ENCODE measurements at places on chromosomes 11 and 22.

- peak; percentile 61 for DNase-seq
Measured at GRCh38 chr22:44595841-44596341, 97.9 kb upstream of the RTL6 start.

GRCh38 chr11:61715867-61716266, 35.7 kb downstream of the DAGLA start:
- no peak for DNase-seq

DNA sequence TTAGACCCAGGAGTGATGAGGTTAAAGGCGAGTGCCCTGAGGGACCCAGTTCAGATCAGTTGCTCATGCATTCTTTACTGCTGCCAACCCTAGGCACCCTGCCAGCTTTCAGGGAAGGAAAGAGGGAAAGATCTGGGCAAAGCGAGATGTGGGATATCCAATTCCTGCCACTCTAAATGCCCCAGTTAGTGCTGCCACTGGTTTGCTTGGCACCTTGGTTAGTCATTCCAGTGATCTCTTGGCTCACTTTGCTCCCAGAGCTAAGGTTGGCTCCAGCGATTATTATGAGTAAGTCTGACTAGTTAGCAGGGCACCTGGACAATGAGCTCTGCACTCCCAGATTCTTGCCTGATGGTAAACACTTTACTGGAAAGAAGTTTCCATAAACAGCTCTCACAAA, 85.0 kb downstream of the INSC start:
- peak; percentile 54 for DNase-seq

- no peak for DNase-seq
Measured at GRCh38 chr11:115263799-115264656, 240.2 kb downstream of the CADM1 start.

DNA sequence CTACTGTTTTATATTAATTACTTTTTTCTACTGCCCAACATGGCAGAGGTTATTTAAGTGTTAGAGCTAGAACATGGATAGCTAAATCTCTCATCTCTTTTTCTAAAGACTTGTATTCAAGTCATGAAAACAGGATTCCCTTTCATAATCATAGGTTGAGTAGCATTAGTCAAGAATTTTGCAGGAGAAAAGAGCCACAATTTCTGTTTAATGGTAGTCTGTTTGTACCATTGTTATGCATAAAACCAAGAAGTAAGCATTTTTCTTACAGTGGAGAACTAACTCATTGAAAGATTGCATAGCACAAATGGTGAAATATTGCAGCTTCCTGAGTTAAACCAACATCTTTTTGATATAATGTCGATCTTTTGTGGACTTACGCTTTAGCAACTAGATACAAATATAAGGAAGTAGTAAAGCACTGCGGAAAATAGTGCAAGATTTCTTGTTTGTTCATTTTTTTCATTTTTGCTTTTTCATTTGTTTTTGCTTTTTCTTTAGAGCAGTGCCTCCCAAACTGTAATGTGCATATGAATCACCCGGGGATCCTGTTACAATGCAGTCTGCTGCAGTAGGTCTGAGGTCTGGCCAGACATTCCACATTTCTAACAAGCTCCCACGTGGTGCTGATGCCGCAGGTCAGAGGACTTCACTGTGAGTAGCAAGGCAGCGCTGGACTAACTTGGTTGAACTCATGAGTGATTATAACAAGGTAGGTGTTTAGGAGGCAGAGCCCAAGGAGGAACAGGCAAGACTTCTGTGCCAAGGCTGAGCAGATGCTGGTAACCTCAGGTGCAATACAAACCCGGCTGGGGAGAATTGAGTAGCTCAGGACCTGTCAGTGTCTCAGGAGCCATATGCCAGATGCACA, 4.6 kb downstream of the ETS1 start:
- peak; percentile 97 for DNase-seq

DNA sequence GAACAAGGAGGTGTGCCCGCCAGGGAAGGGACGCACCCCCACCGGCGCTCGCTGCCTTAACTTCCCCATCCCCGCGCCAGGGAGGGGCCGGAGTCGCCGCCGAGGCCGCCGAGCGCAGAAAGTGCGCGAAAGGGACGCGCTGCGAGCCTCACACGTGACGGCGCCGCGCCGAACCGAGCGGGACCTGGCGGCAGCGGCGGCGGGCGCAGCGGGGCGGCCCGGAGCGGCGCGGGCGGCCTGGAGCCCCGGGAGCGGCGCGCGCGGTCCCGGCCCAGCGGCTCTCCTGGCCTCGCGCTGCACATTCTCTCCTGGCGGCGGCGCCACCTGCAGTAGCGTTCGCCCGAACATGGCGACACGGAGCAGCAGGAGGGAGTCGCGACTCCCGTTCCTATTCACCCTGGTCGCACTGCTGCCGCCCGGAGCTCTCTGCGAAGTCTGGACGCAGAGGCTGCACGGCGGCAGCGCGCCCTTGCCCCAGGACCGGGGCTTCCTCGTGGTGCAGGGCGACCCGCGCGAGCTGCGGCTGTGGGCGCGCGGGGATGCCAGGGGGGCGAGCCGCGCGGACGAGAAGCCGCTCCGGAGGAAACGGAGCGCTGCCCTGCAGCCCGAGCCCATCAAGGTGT, at the start of gene SORL1:
Gene SORL1, plus strand, starts transcription at position 329 of the 623 bp plus-strand sequence. Its CDS starts 18 bp downstream, at position 347.
- peak; percentile 30 for DNase-seq

DNA sequence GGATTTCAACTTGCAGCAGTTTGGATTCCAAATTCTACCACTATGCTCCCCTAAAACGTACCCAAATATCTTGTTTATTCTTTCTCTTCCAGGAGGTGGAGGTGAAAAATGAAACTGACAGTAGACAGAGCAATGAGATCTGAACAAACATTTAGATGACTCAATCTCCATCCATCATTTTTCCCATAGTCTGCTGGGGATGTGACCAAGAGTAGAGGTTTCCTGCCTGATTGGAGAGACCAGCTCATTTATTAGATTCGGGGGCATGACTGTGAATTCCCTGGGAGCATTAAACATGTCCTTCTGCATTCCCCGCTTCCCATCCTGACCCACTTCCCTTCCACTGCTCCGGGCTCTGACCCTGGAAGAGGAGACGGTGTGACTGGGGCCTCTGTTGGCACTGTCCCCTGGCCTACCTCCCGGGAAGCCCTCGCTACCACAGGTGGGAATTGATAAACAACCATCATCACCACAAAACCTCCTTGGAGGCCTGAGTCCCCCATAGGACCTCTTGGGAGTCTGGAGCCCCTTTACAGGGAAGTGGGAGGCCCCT, 20.3 kb downstream of the DKK3 start:
- peak; percentile 84 for DNase-seq

- DNase-seq = no peak
Measured at GRCh38 chr11:84581083-84581482, 1046.1 kb downstream of the DLG2 start.

DNA sequence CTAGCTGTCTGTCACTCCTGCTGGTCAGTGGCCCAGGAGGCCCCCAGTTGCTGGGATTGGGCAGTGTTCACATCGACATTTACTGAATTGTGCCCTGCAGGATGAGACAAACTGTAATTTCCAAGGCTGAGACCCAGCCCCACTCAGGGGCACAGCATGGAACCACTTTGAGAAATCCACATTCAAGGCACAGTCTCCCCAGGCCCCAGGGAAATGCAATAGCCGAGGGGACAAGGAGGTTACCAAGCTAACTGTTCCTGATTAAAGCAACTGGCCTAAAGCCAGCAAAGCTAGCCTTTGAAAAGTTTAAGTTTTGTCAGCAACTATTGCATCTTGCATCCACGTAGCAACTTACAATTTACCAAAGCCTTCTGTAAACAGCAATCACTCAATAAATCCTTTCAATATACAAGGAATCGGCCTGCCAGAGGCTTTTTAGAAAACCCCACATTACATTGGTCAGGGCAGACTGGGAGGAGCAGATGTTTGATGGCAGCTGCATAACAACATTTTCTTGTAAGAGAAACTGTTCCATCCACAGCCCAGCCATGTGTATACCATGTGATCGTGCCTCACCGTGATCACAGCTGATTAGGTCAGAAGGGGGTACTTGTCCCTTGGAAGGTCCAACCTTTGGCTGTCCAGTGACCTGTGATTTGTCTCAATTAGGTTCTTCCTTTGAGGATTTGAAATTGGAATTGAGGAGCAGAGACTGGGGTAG, 103.9 kb downstream of the TENM4 start:
- no peak for DNase-seq

- DNase-seq = no peak
Measured at GRCh38 chr22:29977107-29977506, 94.1 kb downstream of the MTMR3 start.

DNA sequence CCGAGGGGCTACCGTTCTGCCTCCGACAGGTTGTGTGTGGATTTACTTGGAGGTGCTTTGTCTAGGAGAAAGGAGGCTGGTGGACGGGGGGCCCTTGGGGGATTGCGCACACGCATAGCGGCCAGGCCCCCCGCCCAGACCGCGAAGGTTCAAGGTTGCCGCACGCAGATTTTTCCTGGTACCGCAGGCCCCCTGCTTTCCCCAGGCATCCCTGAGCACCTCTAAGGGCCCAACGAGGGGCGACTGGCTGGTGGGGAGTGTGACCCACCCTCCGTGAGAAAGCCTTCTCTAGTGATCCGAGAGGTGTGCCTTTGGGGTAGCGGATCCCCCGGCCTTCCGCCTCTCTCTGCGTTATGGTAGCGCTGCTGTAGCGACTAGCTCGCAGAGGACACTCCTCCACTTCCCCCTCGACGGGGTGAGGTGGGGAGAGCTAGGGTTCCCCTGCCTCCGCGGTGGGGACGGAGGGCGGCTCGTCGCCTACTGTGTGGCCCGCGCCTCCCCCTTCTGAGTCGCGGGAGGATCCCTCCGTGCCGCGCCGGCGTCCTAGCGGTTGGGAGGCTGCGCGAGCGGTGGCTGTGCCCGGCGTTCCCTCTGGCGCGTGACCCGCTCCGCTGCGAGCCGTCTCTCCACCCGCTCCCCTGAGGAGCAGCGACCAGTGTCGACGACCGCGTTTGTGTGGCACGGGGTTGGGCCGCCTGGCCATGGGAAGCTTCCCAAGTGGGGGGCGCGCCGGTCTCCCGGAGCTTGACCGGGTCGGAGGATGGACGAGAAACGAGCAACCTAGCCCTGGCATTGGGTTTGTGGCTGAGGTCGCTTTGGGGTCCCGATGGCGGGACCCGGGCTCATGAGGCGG, 3900.0 kb upstream of the OR11H1 start:
- no peak for DNase-seq

GRCh38 chr11:103871923-103872551, 164.4 kb upstream of the DDI1 start:
- DNase-seq = no peak

- no peak for DNase-seq
Measured at GRCh38 chr11:4514196-4514595, 30.8 kb upstream of the OR52M1 start.

- DNase-seq = peak; percentile 20
Measured at GRCh38 chr11:77842441-77843121, 21.6 kb downstream of the AAMDC start.

DNA sequence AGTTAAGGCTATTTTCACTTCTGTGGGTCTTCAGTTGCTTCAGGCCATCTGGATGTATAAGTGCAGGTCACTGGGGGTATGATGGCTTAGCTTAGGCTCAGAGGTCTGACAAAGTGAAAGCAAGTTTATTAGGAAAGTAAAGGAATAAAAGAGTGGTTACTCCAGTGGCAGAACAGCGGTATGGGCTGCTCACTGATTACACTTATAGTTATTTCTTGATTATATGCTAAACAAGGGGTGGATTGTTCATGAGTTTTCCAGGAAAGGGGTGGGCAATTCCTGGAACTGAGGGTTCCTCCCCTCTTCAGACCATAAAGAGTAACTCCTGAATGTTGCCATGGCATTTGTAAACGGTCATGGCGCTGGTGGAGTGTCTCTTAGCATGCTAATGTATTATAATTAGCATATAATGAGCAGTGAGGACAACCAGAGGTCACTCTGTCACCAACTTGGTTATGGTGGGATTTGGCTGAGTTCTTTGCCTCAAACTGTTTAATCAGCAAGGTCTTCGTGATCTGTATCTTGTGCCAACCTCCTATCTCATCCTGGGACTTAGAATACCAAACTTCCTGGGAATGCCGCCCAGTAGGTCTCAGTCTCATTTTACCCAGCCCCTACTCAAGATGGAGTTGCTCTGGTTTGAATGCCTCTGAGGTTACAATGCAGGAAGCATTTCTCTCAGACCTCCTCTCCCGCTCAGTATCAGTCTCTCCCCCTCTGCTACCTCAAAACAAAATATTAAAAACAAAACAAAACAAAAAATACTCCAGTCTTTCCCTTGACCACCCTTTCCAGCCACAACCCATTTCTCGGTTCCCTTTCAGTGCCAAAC, 106.6 kb upstream of the SLC22A12 start:
- no peak for DNase-seq

- peak; percentile 98 for DNase-seq
Measured at GRCh38 chr22:35629406-35630216, 12.5 kb upstream of the MB start.

DNA sequence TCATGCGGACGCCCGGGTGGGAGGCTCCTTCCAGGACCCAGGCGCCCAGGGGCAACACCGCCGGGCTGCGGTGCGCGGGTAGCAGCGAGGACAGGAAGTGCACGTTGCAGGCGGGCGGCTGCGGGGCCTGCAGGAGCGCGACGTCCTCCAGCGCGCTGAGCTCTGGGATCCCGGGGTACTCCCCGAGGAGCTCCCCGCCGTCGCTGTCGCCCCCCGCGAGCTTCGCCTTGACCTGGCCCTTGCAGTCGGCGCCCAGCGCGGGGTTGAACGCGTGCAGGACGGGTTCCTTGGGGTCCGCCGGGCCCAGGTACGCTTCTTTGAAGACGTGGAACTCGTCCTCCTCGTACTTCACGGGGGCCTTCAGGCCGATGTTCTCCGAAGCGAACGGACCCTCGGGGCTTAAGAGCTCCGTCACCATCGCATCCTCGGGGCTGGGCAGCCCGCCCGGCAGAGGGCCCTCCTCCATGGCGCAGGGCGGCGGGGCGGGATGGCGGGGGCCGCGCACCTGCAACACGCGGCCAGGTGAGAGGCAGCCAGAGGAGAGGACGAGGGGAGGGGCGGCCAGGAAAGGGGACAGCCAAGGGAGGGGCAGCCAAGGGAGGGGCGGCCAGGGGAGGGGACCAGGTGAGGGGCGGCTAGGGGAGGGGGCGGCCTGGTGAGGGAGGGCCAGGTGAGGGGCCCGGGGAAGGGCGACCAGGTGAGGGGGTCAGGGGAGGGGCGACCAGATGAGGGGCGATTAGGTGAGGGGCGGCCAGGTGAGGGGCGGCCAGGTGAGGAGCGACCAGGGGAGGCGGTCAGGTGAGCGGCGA, 921 bp downstream of the TESMIN start:
- no peak for DNase-seq

- DNase-seq = no peak
Measured at GRCh38 chr22:33515795-33516194, 404.5 kb downstream of the LARGE1 start.

DNA sequence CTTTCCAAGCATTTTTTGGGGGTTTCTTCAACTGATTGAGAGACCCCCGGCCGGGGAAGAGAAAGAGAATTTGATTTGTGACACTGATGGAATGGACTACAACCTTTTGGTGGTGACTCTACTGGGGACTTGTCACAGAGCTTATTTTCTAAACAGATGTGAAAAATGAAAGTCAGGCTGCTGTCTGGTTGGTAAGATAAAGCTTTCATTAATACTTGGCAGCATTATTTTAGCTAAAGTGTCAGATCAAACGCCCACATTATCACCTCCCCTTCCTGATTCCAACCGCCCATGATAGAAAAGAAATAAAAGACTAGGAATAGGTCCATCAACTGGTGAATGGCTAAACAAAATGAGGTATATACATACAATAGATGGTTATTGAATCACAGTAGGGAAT, 45.6 kb upstream of the EHF start:
- no peak for DNase-seq
